ENCODE measurements at places on chromosomes 7 and 10.

DNA sequence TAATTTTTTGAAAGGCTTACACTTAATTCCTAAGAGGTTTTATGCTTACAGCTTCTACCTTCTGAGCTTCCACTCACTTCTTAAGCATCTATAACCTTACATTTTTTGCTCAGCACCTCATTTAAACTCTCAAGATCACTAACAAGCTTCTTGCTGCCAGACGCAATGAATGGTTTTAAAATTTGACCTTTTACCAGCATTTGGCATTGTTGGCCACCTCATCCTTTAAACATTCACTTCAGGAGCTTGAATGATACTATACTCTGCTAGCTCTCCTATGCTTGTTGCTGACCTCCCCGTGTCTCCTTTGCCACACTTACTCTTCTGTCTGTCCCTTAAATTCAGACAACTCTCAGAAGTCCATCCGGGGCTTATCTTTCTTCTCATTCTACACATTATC, 37.7 kb upstream of the ODAD2 start:
- DNase-seq = peak; percentile 84

GRCh38 chr10:128109707-128110106, 16.5 kb downstream of the MKI67 start:
- no peak for DNase-seq

GRCh38 chr7:46003161-46003560, 82.1 kb upstream of the IGFBP3 start:
- no peak for DNase-seq

DNA sequence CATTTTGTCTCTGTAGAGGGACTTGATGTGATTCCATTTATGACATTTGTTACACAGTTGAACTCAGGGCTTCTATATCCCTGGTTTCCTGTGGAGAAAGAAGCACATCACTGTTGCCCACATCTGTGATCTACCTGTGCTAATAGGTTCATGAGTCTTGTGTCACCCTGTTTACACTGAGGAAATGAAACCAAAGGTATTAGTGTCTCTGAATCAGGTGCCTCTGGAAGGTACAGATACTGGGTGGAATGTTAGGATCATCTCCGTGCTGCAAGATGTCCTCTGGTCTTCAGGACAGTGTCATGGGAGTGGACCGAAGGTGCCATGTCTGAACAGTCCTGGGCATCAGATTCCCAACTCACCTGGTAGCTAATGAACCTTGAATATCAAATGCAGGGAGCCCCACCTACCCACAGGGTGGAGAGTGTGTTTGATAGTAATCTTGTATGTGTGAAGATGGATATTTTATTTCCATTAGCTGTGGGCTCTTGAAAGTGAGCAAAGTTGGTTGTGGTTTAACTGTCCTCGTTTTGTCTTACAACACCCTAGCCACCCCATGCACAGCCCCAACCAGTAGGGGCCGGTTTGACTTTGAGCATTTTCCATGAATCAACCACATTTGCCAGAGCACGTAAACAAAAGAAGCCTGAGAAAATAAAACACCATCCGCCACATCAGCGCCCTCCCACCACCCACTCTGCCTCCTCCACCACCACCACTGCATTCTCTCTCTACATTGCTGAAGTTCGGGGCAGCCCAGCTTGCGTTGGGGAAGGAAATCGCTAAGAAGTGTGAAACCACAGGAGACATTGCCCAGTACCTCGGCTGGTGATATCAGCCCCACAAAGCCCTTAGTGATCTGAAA, 40.7 kb downstream of the TARP start:
- DNase-seq = no peak

GRCh38 chr10:28554952-28555351, 22.0 kb downstream of the WAC start:
- no peak for DNase-seq

GRCh38 chr7:127595737-127596136, 2.2 kb downstream of the FSCN3 start:
- no peak for DNase-seq

- DNase-seq = no peak
Measured at GRCh38 chr10:80041162-80041561, 37.3 kb upstream of the TMEM254 start.

- peak; percentile 27 for DNase-seq
Measured at GRCh38 chr10:91434041-91434440, 23.9 kb downstream of the HECTD2 start.

GRCh38 chr10:92965314-92965713, 95.3 kb upstream of the CYP26C1 start:
- DNase-seq = peak; percentile 43

DNA sequence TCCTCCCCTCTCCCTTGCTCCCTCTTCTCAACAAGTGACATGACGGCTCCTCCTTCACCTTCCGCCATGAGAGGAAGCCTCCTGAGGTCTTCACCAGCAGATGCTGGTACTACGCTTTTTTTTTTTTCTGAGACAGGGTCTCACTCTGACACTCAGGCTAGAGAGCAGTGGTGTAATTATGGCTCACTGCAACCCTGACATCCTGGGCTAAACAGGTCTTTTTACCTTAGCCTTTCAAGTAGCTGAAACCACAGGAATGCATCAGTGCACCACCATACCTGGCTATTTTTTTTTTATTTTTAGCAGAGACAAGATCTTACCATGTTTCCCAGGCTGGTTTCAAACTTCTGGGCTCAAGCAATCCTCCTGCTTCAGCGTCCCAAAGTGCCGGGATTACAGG, 43.6 kb downstream of the MDH2 start:
- no peak for DNase-seq

DNA sequence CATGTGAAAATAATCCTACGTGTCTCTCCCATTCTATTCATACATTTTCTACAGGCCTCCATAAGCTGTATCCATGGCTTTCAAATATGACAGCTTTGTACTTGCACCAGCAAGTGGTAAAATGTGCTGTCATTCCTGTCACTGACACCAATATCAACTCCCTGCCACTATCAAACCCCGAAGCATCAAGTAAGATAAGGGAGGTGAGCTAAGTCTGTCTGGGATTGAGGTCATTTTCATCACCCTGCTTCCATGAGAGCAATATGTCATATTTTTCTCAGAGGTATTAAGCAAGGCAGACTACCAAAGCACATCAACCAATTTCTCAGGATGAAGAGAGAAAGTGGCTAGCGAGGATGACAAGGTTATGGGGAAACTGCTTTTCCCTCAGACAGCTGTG, 11.1 kb downstream of the GPR22 start:
- no peak for DNase-seq

GRCh38 chr10:103768345-103768744, 87.0 kb downstream of the SH3PXD2A start:
- DNase-seq = no peak

GRCh38 chr10:62081341-62082270, 180.1 kb downstream of the ARID5B start:
- no peak for DNase-seq

DNA sequence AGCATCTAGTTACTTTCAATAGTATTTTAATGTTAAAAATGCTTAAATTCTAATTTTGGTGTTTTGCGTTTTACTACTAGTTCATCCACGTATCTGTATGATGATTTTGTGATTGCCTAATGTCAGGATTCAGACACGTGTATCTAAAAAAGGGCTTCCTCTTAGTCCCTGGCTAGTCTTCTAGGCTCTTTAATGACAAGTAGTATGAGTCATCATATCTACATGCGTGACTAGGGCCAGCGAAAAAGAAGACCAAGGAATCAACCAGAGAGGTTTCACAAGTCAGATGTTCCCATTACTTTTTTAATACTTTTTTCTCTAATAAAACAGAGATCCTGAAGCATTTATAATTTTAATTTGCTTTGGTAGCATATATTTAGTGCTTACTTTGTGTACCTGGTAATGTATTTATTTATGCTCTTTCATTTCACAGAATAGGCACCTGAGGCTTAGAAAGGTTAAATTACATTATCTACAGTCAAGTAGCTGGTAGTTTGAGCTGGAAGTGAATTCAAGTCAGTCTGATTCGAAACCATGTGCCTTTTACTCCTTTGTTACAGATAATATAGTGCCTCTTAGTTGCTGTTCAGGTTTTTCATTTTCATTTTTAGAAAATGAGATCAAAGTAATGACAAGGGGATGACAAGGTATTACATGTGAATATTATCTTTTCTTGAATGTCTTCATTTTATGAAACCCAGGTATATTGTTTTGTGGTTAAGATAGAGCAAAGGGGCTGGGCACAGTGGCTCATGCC, 140.3 kb downstream of the FOXP2 start:
- DNase-seq = no peak

DNA sequence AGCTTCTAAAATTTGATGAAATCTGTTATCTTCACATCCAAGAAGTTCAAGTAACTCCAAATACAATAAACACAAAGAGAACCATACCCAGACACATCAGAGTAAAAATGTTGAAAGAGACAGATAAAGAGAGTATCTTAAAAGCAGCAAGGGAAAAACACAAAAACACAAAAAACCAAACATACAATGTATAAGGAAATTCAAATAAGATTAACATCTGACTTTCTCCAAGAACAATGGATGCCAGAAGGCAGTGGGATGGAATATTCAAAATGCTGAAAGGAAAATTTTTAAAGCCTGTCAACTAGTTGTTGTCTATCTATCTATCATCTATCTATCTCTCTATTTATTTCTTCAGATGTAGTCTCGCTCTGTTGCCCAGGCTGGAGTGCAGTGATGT, 72.4 kb upstream of the MKLN1 start:
- no peak for DNase-seq

DNA sequence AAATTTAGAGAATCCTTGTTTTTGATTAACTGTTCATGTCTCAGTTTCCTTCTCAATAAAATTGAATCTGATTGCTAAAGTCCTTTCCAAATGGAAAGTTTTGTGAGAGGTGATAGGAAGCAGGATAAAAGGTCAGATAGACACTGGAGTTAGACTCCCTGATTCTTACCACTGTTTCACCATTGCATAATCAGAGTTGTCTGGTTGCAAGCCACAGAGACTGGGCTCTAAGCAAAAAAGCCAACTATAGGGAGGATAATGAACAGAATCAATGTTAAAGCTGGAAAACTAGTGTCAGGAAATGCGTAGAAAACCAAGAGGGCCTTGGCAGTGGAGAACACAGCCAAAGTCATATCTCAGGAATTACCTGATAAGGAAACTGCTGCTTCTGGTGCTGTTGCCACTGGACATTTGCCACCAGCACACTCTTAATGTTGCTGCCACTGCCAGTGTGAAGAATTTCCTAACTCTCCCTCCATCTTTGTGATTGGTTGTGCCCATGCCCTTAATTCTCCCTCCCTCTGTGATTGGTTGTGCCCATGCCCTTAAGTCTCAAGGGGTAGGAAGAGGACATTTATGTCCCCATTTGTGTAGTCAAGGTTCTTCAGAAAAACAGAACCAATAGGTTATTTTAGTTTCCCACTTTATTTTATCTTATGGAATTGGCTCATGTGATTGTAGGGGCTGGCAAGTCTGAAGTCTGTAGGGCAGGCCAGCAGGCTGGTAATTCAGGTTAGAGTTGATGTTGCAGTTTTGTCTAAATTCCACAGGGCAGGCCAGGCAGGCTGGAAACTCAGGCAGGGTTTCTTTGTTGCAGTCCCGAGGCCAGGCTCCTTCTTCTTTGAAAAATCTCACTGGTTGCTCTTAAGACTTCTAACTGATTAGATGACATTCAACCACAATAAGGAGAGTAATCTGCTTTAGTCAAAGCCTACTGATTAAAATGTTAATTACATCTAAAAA, 639.0 kb downstream of the REEP3 start:
- DNase-seq = no peak

GRCh38 chr7:7309203-7309602, 126.9 kb downstream of the C1GALT1 start:
- DNase-seq = no peak

DNA sequence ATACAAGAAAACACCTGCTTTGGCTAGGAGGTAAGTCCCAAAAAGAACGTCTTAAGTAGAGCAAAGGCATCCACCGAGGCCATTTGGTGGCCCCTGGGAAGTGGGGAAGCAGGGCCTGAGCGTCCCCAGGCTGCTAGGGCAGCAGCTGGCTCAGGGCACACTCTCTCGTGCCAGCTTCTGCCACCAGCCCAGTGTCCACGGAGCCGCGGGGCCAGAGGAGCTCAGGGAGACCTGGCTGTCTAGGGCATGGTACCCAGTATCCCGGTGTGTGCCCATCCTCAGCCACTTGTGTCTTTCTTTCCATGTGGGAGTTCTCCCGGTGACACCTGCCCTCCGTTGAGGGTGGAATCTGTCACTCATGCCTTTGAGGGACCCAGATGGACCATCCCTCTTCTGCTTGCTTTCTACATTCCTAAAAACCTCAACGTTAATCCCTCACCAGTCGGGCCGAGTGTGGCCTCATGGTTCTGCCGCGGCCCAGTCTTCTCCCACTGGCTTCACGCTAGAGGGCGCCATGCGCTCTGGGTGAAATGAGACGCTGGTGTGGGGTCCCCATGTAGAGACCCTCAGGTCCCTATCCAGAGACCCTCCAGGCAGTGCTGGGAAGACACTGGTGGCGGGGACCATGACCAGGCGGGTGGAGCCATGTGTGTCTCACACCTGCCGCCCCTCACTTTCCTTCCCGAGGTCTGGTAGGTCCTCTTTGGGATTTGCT, 9.5 kb upstream of the AP5Z1 start:
- DNase-seq = no peak

DNA sequence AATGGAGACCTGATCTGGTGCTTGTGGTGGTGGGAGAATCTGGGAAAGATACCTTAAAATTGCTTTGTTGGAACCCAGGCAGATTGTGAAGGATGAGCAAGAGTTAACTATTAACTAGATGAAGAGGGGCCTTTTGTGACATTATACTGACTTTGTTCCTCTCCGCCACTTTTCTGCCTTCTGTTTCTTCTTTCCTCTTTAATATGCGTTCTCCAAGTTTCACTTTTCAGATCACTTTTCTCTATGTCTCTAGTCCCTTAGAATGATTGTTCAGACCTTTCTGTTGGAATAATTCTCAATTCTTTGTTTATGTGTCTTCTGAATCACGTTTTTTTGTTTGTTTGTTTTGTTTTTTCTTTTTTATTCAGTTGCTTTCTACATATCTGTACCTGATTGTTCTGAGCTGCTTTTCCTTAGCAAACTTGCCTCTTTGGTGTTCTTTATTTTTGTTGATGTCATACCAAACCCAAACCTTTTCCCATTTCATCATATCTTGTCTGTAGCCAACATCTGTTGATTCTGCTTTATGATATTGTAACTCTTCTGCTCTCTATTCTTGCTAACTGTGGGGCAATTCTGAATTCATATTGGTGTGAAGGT, 2.8 kb downstream of the BMPR1A start:
- no peak for DNase-seq

- DNase-seq = no peak
Measured at GRCh38 chr10:33945051-33945450, 610.6 kb upstream of the NRP1 start.

DNA sequence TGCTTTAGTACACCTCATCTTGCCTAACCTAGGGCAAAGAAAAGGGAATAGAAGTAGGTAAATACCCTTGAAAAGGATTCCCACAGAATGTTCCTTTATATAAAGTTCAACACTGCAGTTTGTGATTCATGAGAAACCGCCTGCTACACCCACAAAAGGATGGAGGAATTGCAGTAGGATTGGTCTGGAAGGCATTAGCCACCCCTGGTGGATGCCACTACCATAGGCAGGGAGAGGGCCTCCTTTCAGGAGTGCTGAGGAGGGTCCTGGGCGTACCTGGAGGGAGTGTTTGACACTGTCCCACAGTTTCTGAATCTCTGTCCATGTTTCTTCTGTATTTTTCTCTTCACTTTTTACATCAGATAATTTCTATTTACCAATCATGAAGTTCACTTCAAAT, 221.8 kb upstream of the TMEM72 start:
- peak; percentile 14 for DNase-seq
